ENCODE measurements at places on chromosomes 13 and 19. TPM values are rescaled to one million over a fixed set of nuclear protein-coding genes. Genes with fewer than 3 reads are reported as not detected.

ZNF625 gene
- total RNA-seq: 3.3 TPM

CD37 gene
- total RNA-seq: 116 TPM

CLEC17A gene
- total RNA-seq: 1.5 TPM

ZNF154 gene
- total RNA-seq: 6.5 TPM

- no peak for DNase-seq
Measured at GRCh38 chr13:108249150-108249549, 20.4 kb upstream of the TNFSF13B start.

All from CD8-positive, alpha-beta memory T cell (primary cell).